ENCODE measurements at places on chromosomes 16 and 17.

- H3K27me3 ChIP-seq, result peaks cover 3% of the 10 kb centered on the region
- H3K27ac ChIP-seq, result no peak overlapping the region
- H3K4me1 ChIP-seq, result peaks cover 19% of the 10 kb centered on the region
- DNase-seq, result no peak
Observed at GRCh38 chr16:67884-68789, 4.3 kb downstream of the RHBDF1 start.

DNA sequence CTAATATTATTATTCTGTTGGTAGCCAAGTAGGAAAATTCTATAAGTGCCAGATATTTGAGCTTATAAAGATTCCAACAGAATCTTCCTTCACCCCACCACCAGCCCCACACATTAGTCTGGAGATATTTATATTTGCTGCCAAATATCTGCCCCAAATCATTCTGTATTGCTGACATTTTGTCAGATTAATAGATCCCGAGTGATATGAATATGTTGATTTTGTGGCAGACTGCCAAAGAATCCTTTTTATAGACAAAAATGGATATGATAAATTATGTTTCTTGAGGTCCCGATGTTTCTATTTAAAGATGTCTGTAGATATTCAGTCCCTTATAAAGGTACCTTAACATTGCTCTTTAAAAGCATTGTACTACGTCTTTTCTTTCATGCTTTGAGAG lies 162.2 kb upstream of the KCNJ16 start:
- H3K27me3 ChIP-seq, result no peaks in the 10 kb centered on the region
- peak overlapping the region; percentile 5 for H3K4me3 ChIP-seq
- H3K36me3 ChIP-seq, result no peaks in the 10 kb centered on the region
- H3K4me1 ChIP-seq, result peaks cover 28% of the 10 kb centered on the region
- DNase-seq, result no peak

DNA sequence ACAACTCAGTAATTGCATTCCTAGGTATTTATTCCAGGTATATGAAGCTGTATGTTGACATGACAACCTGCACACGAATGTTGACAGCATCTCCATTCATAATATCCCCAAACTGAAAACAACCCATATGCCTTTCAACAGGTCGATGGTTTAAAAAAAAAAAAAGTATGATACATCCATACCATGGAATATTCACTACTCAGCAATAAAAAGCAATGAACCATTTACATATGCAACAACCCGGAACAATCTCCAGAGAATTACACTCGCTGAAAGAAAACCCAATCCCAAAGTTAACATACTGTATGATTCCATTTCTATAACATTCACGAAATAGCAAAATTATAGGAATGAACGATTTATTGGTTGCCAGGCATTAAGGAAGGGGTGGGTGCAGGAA lies 53.3 kb upstream of the DNAH9 start:
- H3K36me3 ChIP-seq, result no peaks in the 10 kb centered on the region
- no peaks in the 10 kb centered on the region for H3K4me1 ChIP-seq
- no peaks in the 10 kb centered on the region for H3K27me3 ChIP-seq
- DNase-seq, result no peak

- H3K27me3 ChIP-seq, result no peaks in the 10 kb centered on the region
- no peak overlapping the region for H3K27ac ChIP-seq
- no peaks in the 10 kb centered on the region for H3K4me1 ChIP-seq
- H3K36me3 ChIP-seq, result peaks cover 31% of the 10 kb centered on the region
Observed at GRCh38 chr16:14576069-14576468, 54.0 kb downstream of the PARN start.

- DNase-seq, result no peak
- no peak overlapping the region for H3K27ac ChIP-seq
- H3K36me3 ChIP-seq, result no peaks in the 10 kb centered on the region
- peaks cover 13% of the 10 kb centered on the region for H3K4me1 ChIP-seq
- no peak overlapping the region for H3K4me3 ChIP-seq
Observed at GRCh38 chr17:33504571-33504970, 211.5 kb upstream of the ASIC2 start.

- H3K27ac ChIP-seq, result no peak overlapping the region
- H3K4me3 ChIP-seq, result no peak overlapping the region
- no peak for DNase-seq
- no peaks in the 10 kb centered on the region for H3K4me1 ChIP-seq
- no peaks in the 10 kb centered on the region for H3K36me3 ChIP-seq
Observed at GRCh38 chr17:52686140-52686539, 527.6 kb upstream of the CA10 start.

DNA sequence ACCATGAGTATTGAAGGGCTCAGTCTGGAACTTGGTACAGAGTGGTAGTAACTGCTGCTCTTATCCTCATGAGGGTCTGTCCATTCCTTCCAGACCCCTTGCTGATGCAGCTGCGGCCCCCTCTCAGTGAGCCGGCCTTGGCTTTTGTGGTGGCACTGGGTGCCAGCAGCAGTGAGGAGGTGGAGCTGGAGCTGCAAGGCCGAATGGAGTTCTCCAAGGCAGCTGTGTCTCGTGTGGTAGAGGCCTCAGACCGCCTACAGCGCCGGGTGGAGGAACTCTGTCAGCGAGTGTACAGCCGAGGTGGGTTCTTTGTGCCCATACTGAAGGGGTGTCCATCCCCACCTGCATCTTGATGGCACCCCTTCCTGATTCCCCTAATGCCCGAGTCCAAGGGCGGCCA lies 2.0 kb downstream of the RNF40 start:
- H3K4me1 ChIP-seq, result peaks cover 17% of the 10 kb centered on the region
- no peaks in the 10 kb centered on the region for H3K27me3 ChIP-seq
- peaks cover 12% of the 10 kb centered on the region for H3K36me3 ChIP-seq
- H3K27ac ChIP-seq, result peak overlapping the region; percentile 39
- no peak for DNase-seq

- DNase-seq, result no peak
- no peak overlapping the region for H3K27ac ChIP-seq
- no peaks in the 10 kb centered on the region for H3K36me3 ChIP-seq
Observed at GRCh38 chr16:5451641-5452040, 354.0 kb upstream of the EEF2KMT start.

DNA sequence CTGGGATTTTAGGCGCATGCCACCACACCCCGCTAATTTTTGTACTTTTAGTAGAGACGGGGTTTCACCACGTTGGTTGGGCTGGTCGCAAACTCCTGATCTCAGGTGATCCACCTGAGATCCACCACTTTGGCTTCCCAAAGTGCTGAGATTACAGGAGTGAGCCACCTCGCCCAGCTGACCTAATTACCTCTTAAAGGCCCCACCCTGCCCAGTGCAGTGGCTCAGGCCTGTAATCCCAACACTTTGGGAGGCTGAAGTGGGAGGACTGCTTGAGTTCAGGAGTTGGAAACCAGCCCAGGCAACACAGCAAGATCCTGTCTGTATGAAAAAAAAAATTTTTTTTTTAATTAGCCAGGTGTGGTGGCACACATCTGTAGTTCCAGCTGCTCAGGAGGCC lies 2.9 kb upstream of the COASY start:
- no peak overlapping the region for H3K4me3 ChIP-seq
- no peak for DNase-seq
- H3K4me1 ChIP-seq, result peaks cover 29% of the 10 kb centered on the region
- no peak overlapping the region for H3K27ac ChIP-seq
- H3K27me3 ChIP-seq, result no peaks in the 10 kb centered on the region
- H3K36me3 ChIP-seq, result peaks cover 3% of the 10 kb centered on the region

DNA sequence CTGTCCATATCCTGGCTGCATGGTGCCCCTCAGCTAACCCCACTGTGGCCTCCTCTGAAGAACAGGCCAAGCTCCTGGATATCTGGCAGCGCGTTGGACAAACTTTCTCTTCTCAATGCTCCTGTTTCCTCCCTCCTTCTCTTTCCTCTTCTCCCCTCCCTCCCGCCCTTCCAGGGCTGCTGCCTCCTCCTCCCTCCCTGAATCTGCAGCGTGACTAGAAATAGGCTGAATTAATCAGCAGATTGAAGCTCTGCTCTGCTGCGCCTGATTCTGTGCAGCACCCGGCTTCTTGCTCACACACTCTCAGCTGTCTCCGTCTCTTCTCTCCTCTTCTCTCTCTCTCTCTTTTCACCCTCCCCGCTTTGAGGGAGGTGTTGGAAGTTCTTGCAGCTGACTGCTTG lies 19.8 kb downstream of the TMEM94 start:
- DNase-seq, result no peak
- H3K27me3 ChIP-seq, result no peaks in the 10 kb centered on the region
- H3K4me1 ChIP-seq, result peaks cover 35% of the 10 kb centered on the region
- peak overlapping the region; percentile 28 for H3K27ac ChIP-seq
- peaks cover 16% of the 10 kb centered on the region for H3K36me3 ChIP-seq
- H3K4me3 ChIP-seq, result no peak overlapping the region

DNA sequence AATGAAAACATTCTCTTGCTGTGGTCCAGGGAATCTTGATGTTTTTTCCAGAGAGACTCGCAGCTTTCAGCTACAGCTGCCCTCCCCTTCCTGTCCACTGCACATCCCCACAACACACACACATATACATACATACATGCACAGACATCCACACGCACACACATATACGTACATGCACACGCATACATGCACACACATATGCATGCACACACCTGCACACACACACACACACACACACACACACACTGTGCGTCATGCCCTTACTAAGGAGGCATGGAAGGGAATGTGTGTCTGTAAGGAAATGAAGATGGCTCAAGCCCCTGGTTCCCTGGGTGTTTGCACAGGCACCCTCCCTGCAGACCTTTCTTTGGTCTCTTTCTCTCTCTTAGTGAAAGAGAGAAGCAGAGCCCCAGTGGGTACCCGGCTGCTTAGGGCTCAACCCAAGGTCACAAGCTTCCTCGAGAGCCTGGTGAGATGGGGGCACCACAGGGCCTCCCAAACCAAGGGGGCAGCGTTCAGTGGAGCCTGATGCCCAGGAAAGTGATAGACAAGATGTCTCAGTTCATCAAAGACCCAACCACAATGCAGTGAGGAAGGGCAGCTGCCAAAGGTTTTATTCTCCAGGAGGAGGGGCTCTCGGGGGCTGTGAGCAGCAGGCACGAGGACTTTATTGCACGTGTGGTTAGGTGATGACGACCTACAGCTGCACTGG lies 33.3 kb downstream of the TNFRSF13B start:
- no peak overlapping the region for H3K27ac ChIP-seq
- no peaks in the 10 kb centered on the region for H3K36me3 ChIP-seq
- no peak overlapping the region for H3K4me3 ChIP-seq
- no peaks in the 10 kb centered on the region for H3K4me1 ChIP-seq
- peak; percentile 24 for DNase-seq

- H3K36me3 ChIP-seq, result peaks cover 20% of the 10 kb centered on the region
- H3K27me3 ChIP-seq, result peaks cover 57% of the 10 kb centered on the region
- H3K4me3 ChIP-seq, result peak overlapping the region; percentile 14
- peaks cover 29% of the 10 kb centered on the region for H3K4me1 ChIP-seq
- no peak for DNase-seq
Observed at GRCh38 chr16:54280751-54281150, 5.8 kb downstream of the IRX3 start.

DNA sequence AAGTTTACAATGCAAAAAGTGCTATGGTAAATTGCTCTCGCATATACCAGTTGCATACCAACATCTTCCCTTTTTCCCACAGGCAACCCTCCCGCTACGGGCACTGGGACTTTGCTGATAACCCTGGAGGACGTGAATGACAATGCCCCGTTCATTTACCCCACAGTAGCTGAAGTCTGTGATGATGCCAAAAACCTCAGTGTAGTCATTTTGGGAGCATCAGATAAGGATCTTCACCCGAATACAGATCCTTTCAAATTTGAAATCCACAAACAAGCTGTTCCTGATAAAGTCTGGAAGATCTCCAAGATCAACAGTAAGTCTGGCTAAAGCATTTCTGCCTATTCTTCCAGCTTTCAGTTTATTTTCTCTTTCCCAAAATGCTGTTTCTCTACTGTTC lies 27.9 kb upstream of the HSBP1 start:
- H3K4me3 ChIP-seq, result no peak overlapping the region
- no peak overlapping the region for H3K27ac ChIP-seq
- no peaks in the 10 kb centered on the region for H3K4me1 ChIP-seq
- no peaks in the 10 kb centered on the region for H3K36me3 ChIP-seq
- H3K27me3 ChIP-seq, result peaks cover 7% of the 10 kb centered on the region
- no peak for DNase-seq

GRCh38 chr16:57271867-57272495 lies 12.5 kb downstream of the PLLP start:
- H3K4me1 ChIP-seq, result peaks cover 4% of the 10 kb centered on the region
- H3K4me3 ChIP-seq, result no peak overlapping the region
- H3K27me3 ChIP-seq, result no peaks in the 10 kb centered on the region
- no peaks in the 10 kb centered on the region for H3K36me3 ChIP-seq
- DNase-seq, result no peak

DNA sequence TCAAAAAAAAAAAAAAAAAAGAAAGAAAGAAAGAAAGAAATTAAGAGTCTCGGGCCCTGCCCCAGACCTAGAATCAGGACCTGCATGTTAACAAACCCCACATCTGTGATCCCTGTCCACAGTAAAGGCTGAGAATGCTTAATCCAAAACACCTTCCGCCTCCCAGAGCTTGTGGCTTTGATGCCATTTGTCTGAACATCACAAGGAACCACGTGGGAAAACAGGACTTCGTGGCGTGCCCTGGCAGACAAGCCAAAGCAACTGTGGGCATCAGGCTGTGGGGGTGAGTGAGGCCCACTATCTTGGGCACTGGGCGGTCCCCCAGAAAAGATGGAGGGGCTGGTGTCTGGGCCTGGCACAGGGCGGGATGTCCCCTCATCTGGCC lies 173.4 kb upstream of the CIBAR2 start:
- peaks cover 53% of the 10 kb centered on the region for H3K4me1 ChIP-seq
- no peak overlapping the region for H3K4me3 ChIP-seq
- no peak for DNase-seq
- peaks cover 14% of the 10 kb centered on the region for H3K27me3 ChIP-seq
- no peak overlapping the region for H3K27ac ChIP-seq
- no peaks in the 10 kb centered on the region for H3K36me3 ChIP-seq

DNA sequence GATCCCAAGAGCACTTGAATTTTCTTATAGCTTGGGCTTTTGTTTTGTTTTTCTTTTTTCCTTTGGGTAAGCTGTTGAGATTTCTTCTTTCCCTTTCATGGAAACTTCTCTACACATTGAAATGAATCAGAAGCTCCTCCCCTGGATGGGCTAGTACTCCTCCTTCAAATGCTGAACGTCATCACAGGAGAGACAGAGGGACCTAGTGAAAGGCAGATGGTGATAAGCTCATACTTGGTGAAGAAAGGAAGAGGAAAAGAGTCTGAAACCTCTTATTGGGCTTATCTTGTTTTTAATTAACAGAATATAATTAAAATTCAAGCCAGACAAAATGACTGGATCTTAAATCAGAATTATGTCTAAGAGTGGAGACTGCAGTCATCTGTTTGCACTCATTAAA lies 147.3 kb downstream of the SNX11 start:
- peaks cover 16% of the 10 kb centered on the region for H3K27me3 ChIP-seq
- H3K4me3 ChIP-seq, result no peak overlapping the region
- H3K36me3 ChIP-seq, result no peaks in the 10 kb centered on the region
- peaks cover 2% of the 10 kb centered on the region for H3K4me1 ChIP-seq

DNA sequence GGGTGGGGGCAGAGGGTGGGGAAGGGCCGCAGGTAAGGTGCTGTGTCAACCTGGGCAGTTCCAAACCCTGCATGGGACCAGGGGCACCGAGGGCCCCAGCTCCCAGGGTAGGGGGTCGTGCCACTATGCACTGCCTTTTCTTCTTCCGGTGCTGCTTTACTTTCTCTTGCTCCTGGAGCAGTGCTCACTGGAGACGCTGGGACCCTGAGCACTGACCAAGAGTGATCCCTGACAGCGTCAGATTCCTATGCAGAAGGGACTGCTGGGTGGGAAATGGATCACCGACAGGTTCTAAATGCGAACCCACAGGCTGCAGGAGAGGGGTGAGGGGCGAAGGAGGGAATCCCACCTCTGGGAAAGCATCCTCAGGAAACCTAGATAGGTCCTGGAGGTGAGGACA lies 470.1 kb downstream of the SOX9 start:
- peaks cover 32% of the 10 kb centered on the region for H3K4me1 ChIP-seq
- peaks cover 15% of the 10 kb centered on the region for H3K27me3 ChIP-seq
- no peak for DNase-seq
- H3K27ac ChIP-seq, result peak overlapping the region; percentile 98
- H3K4me3 ChIP-seq, result peak overlapping the region; percentile 89
- peaks cover 6% of the 10 kb centered on the region for H3K36me3 ChIP-seq
